ENCODE measurements at places on chromosomes 6 and 20.
A peak's percentile ranks its signal among the peaks of the same experiment; 100 is the strongest.

DNA sequence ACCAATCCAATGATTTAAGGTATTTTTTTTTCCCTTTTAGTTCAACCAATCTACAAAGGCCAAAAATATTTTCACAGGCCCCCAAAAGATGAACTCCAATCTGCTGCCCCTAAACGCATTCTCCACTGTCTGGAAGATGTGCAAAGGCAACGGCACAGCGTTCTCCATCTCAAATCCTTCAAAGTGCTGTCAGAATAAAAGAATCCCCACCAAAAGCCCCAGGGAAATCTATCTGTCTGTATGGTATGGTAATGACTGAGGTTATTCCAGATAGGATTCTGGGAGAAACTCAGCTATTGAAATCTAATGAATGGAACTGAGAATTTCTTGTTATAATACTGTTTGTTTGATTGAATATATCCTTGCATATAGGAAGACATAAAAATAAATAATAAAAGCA lies 217.8 kb upstream of the CCN2 start:
- DNase-seq = no peak

- DNase-seq = peak; percentile 34
These were observed 435 bp downstream of the KIFC1 start for GRCh38 chr6:33391922-33392594.

DNA sequence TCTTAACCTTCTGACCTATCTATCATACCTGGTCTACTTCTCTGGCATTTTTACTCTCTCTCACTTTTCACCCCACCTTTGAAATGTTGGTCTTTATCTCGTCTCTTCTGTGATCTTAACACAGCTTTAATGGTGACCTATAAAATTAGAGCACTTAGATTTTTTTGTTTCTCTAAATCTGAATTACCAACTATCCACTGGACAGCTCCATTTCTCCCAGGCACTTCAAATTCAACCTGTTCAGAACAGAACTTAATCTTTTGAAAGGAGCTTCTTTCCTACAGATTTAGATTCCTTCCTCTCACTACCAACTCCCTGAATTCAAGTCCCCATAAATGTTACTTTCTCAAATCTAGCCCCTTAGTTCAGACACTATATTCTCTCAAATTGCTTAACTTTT lies 15.0 kb upstream of the MTFR2 start:
- no peak for DNase-seq

GRCh38 chr6:87210979-87211378 lies 55.6 kb downstream of the ZNF292 start:
- peak; percentile 3 for DNase-seq

- no peak for DNase-seq
These were observed 1.4 kb downstream of the NNAT start for GRCh38 chr20:37522260-37523011.

- no peak for DNase-seq
These were observed 84.7 kb upstream of the ADGRF1 start for GRCh38 chr6:47126647-47127391.

- DNase-seq = no peak
These were observed 61.8 kb downstream of the BANF2 start for GRCh38 chr20:17761604-17762003.

DNA sequence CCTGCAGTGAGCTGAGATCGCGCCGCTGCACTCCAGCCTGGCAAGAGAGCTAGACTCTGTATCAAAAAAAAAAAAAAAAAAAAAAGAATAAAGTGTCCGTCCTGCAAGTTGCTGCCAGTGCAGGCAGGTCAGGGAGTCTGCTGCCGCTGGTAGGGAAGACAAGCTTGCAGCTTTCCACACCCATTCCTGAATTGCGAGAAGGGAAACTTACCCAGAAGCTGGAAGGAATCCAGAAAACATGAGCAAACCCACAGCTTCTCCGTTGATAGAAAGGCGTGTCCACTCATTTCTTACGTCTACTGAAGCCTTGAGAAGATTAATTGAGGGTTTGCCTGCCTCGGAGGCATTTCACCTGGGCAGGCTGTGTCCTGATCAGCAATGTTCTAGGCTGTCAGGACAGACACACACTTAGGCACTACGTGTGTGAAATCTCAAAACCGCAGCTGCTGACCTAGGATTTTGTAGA lies 61.6 kb upstream of the DSP start:
- DNase-seq = no peak
